Endothelial cell of umbilical vein (primary cell): ENCODE measurements at places on chromosomes 6 and 20.

- no peak for DNase-seq
Observed at GRCh38 chr6:23690453-23691049, 435.5 kb upstream of the NRSN1 start.

DNA sequence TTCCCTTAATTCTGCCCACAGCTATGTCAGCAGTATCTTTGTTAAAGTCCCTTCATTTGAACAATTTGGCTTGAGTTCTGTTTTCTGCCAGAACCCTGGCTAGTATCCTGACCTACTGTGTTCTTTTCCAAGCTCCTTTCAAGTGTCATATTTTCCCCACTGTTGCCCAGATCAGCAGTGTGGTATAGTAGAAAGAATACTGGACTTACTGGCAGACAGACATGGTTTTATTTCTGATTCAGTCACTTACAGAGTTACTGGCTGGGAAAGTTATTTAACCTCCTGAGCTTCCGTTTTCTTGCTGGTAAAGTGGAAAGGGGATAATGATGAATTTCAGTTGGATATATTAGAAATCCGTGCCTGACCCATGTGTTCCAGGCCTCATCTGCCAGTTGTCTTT lies 39.8 kb upstream of the RAB23 start:
- no peak for DNase-seq

DNA sequence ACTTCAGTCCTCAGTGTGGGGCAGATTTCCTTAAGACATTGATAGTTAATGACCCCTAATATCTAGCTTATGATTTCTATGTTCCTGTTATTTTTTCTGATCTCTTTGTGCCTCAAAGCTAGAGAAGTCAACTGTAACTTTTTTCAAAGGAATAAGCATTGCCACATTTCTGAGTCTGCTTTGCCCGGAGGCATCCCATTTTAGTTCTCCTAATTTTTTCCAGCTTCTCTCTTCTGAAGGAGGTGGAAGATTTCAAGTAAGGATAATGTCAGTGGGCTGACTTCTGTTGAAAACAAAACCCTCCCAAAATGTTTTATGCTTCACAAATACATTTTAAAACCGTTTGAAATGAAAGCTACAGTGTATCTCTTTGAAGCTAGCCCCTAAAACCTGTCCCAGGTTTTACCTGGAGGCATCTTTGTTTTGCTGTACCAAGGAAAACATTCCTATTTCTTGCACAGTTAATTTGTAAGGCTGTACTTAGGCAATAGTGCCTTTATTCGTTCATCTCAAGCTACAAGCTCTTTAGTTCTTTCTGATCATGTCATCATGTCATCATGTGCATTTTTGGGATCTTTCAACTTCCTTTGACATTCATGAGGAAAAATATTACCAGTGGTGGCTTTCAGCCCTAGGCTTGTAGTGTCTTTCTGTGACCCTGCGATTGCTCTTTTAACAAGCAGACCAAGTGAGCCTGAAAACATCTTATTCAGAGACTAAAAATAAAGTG lies 45.7 kb downstream of the TSPYL4 start:
- no peak for DNase-seq

- no peak for DNase-seq
Observed at GRCh38 chr6:39834278-39834677, 42.1 kb downstream of the DAAM2 start.

GRCh38 chr20:57288651-57289277 lies 22.3 kb upstream of the BMP7 start:
- DNase-seq = no peak

- no peak for DNase-seq
Observed at GRCh38 chr6:107815846-107816245, 8.3 kb downstream of the SCML4 start.

DNA sequence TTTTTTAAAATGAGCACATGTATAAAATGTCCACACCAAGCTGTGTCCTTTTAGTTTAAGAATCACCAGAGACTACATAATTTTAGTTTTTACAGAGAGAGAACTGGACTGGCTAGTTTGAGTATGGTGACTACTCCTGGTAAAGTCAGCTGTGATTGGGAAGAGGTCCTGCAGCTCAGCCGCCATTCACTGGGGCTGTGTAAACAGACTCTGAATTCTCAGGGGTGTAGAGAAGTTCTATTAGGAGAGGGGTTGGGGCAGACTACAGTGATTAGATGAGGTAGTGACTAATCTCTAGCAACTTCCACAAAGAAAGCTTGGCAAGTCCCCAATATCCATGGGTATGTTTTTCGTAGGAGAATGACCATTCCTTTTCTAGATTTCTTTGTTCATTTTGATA lies 341.2 kb upstream of the MAP3K7 start:
- DNase-seq = no peak

GRCh38 chr20:45894797-45895196 lies 3.7 kb downstream of the CTSA start:
- no peak for DNase-seq

GRCh38 chr20:634148-634925 lies 18.7 kb downstream of the SRXN1 start:
- DNase-seq = no peak
